ENCODE measurements at places on chromosomes 13 and 19.

- peak; percentile 89 for DNase-seq
Observed at GRCh38 chr13:40666045-40666932, at the start of gene FOXO1. Gene FOXO1, minus strand, starts transcription at chr13:40666641. Its CDS starts 429 bp downstream, at chr13:40666212.

- no peak for DNase-seq
Observed at GRCh38 chr13:113452942-113453901, at the start of gene ADPRHL1. Gene ADPRHL1, minus strand, starts transcription at chr13:113453488. Its CDS starts 51 bp downstream, at chr13:113453437.

DNA sequence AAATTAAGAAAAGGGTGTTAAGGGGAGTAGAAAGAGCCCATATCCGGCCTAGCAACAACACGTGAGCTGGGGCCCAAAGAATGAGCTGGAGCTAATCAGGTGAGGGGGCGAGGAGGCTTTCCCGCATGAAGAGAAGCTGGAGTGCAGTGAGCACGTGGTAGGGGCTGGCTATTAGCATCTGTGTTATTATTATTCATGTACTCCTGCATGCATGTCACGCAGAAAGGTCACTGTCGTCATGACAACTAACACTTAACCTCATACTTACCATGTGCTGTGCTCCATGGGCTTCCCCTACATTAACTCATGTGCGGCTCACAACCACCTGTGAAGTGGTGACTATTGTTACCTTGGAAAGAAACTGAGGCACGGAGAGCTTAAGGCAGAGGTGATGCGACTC, 227.6 kb upstream of the UBL3 start:
- no peak for DNase-seq

- DNase-seq = no peak
Observed at GRCh38 chr13:30918662-30919405, 12.8 kb downstream of the MEDAG start.

- no peak for DNase-seq
Observed at GRCh38 chr13:25688536-25688935, 316.8 kb downstream of the ATP8A2 start.

- no peak for DNase-seq
Observed at GRCh38 chr13:37640499-37640898, 41.9 kb upstream of the POSTN start.

- DNase-seq = no peak
Observed at GRCh38 chr13:102097708-102098107, 304.1 kb downstream of the FGF14 start.

DNA sequence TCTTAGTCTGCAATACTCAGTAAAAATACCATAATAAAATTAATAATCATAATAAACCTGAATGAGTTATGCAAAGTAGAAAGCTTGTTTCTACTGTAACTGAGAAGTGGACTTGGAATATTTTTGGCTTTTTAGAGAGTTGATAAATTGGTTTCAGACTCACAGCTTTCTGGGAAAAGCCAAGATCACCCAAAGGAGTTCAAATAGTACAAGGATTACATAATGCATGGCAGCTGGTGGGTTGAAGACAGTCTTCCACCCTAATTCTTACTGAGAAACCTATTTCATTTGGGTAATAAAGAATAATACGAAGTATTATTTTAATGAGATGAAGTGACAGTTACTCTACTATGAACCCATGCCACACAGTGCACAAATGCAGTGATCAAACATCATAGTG, 139.4 kb upstream of the KLF12 start:
- DNase-seq = no peak

GRCh38 chr13:84607261-84608013, 725.2 kb upstream of the SLITRK1 start:
- DNase-seq = no peak

DNA sequence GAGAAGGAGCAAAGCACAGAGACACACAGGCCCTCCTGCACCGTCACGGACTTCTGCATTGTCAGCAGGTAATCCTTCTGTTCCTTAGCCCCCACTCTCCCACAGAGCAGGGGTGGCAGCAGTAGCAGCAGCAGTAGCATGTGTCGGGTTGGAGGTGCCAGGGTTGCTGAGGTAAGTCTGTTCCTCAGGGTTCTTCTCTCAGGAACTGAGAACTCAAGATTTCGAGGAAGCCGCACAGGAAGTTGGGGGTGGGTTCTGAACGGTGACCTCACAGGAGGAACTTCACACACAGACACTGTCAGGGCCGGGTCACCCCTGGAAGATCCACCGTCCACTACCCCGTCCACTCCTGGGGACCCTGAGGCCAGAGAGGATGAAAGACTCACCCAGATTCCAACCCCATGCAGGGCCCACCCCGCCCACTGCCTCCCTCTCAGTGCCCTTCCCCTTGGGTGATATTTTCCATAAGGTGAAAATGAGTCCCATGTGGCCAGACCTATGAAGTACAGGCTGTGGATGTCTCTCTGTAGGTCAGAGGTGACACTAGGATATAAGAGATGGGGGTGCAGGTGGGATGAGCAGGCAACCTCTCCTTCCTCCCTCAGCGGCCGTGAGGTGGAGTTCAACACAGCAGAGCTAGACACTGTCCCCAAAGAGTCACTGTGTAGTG, at the start of gene SIGLEC12:
SIGLEC12 (minus strand) TSS at position 207 of the 670 bp plus-strand sequence; CDS start at position 140, 67 bp downstream.
- peak; percentile 91 for DNase-seq

DNA sequence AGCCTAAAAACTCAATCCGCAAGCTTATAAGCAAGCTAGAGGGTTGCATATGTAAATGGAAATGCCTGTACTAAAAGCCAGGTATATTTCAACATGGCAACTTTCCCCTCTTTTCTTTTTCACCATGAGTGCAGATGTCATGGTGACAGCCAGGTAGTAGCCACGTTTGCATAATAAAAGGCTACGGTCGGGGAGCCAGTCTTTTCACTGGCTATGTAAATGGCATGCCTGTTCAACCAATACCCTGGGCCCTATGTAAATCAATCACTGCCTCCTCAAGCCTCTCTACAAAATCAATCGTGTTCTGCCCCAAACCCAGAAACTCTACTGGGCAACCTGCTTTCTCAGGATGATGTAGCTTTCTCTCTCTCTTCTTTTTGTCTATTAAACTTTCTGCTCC, 87.4 kb downstream of the ZNF100 start:
- no peak for DNase-seq

- DNase-seq = no peak
Observed at GRCh38 chr13:66644855-66645460, 585.2 kb downstream of the PCDH9 start.

DNA sequence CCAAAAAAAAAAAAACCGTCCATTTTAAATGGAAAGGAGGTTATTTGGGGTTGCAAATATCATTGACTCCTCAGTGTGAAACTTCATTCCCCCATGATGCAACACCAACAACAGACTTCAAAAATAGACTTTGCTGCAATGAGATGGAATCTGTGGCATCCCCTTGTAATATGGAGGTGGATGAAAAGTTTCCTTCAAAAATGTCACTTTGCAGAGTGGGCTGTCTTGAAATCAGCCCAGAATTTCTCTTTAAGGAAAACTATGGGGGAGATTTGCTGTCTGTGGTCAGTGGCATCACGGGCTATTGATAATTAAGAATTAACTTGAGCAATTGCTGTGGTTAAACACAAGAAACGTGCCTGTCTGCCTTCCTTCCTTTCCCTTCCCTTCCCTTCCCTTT, 1.5 kb downstream of the GPR18 start:
- peak; percentile 66 for DNase-seq

DNA sequence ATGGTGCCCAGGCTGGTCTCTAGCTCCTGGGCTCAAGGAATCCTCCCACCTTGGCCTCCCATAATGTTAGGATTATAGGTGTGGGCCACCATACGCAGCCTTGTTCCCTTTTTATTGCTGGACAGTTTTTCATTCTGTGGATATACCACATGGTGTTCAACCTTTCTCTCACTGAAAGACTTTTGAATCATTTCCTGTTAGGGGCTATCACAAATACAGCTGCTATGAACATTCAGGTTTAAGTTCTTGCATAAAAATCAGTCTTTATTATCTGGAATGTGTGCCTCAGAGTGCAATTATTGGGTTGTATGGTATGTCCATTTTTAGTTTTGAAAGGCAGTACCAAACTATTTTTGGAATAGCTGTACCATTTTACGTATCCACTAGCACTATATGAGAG, 647.2 kb downstream of the LIG4 start:
- DNase-seq = no peak

GRCh38 chr19:51324167-51324481, 12.7 kb downstream of the IGLON5 start:
- DNase-seq = no peak

- peak; percentile 73 for DNase-seq
Observed at GRCh38 chr19:7000816-7001215, 20.4 kb downstream of the MBD3L2B start.

DNA sequence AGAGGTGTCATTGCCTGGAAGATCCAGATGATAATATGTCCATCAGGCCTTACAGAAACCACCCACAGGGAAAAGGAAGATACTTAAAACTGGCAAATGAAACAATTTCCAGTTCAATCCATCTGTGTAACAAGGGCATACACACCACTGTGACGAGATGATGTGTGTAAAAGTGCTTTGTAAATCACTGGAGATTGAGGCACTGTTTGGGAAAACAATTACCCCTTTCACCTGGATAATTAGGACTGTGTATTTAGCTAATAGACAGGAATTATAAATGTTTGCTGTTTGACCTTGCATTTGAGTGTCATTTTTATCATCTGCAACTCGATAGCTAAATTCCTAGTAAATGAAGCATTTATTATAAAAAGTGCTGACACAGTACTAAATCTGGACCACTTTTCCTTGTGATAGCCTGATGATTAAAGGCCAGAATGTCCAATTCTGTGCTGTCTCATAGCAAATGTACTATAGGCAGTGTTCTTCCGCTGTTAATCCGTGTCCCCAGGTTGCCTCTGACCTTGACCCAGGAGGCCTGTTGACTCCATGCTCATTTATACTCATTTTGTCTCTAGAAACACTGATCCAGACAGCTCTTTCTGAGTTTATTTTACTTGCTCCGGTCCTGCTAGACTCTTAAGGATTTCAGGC, 105.8 kb downstream of the LACC1 start:
- DNase-seq = no peak

DNA sequence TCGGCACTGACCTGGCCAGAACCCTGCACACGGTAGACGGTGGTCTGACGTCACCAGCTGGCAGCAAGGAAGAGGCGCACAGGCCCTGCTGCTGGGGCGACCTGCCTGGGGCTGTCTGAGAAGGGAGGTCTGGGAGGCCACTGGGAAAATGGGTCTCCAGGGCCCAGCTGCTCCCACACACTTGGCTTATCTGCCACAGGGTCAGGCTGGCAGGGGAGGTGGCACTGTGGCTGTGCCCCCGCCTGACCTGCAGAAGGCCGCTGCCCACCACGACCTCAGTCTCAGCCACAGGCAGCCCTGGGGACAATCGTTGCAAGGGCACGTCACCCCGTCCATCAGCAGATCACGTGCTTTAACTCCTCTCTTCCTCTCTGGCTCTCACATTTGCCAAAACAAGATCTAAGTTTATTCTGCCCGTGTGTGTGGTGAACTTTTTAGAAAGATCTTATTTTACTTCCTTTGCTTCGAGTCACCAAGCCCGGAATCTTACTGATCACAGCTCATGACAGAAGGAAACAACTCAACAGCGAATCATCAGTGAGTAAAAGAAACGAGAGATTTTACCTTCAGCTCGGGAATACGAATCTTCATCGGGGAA, 45.2 kb upstream of the RANBP3 start:
- DNase-seq = no peak

Data from suppressor macrophage treated with lipopolysaccharide for 1 hour (primary cell).